ENCODE measurements at places on chromosomes 12 and 14.

- DNase-seq, result no peak
Measured at GRCh38 chr12:113463746-113464451, 7.8 kb downstream of the LHX5 start.

GRCh38 chr12:11565752-11566151 is 83.7 kb upstream of the ETV6 start:
- no peak for DNase-seq

DNA sequence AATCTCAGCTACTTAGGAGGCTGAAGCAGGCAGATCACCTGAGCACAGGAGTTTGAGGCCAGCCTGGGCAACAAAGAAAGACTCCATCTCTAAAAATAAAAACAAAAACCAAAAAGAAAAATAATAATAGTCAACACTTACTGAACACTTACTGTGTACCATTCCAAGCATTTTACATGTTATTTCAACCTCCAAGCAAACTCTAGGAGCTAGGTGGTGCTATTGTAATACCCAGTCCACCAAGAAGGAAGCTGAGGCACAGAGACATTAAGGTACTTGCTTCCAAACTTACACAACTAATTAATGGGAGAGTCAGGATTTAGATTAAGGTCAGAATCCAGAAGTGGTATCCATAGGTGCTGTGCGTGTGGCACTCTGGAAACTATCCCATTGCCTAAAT is 13.7 kb upstream of the OR6J1 start:
- peak; percentile 49 for DNase-seq

GRCh38 chr12:119020406-119021360 is 39.3 kb downstream of the SRRM4 start:
- peak; percentile 22 for DNase-seq

- DNase-seq, result no peak
Measured at GRCh38 chr14:21097636-21098075, 799 bp downstream of the ZNF219 start.

GRCh38 chr14:99520571-99521081 is 39.4 kb downstream of the CCNK start:
- no peak for DNase-seq

- DNase-seq, result peak; percentile 63
Measured at GRCh38 chr12:96876966-96877365, 30.1 kb upstream of the NEDD1 start.

GRCh38 chr14:61147831-61148549 is 133.1 kb downstream of the TMEM30B start:
- DNase-seq, result peak; percentile 99

GRCh38 chr14:34322940-34323418 is 139.1 kb downstream of the SPTSSA start:
- peak; percentile 36 for DNase-seq

GRCh38 chr12:58283553-58283952 is 342.2 kb downstream of the ATP23 start:
- no peak for DNase-seq

Data from HT1080 (cell line).